Stimulated activated CD4-positive, alpha-beta T cell treated with anti-CD3 and anti-CD28 coated beads, Interleukin-15, amount 100 ng/mL, for 48 hours (primary cell): ENCODE measurements at places on chromosomes 2 and 18.
A peak's percentile ranks its signal among the peaks of the same experiment; 100 is the strongest.

GRCh38 chr18:45056926-45057325 lies 376.2 kb downstream of the SETBP1 start:
- no peak for DNase-seq

GRCh38 chr2:172287190-172287589 lies 140.2 kb upstream of the ITGA6 start:
- no peak for DNase-seq

- DNase-seq: no peak
Measured at GRCh38 chr2:106143495-106144215, 50.4 kb downstream of the UXS1 start.

- DNase-seq: no peak
Measured at GRCh38 chr2:157929871-157930667, 53.9 kb upstream of the ACVR1 start.

DNA sequence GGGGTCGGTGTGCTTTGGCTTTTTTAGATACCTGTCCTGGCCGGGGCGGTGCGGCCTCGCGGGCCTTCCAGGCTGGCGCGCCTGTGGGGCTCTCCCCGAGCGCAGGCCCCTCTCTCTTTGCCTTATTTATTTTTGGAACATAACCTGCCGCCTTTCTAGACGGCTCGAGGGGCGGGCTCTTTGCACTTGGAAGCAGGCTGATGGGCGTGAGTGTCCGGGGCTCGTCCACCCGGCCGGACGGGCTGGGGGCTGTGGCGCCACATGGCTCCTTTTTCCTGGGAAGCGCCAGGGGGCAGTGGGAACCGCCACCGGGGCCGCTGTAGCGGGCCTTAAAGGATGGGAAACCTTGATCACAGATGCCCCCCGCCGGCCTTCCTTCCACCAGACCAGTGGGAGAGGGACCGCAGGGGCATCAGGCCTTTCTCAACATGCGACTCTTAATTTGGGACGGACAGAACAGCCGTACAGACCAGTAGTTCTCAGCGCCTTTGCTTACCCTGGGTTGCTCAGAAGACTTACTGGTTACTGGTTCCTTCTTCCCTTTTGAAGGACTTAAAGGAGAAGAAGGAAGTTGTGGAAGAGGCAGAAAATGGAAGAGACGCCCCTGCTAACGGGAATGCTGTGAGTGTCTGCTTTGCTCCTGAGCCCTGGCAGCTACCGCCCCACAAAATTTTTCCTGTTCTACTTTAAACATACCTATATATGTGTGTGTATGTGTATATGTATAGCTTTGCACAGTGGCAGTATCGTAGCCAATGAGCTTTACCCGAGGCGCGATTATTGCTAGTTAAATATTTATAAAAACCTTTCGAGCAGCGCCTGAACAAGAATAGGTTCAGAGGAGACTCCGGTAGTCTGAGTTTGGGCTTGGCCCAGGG lies 2.7 kb downstream of the PTMA start:
- DNase-seq: no peak

DNA sequence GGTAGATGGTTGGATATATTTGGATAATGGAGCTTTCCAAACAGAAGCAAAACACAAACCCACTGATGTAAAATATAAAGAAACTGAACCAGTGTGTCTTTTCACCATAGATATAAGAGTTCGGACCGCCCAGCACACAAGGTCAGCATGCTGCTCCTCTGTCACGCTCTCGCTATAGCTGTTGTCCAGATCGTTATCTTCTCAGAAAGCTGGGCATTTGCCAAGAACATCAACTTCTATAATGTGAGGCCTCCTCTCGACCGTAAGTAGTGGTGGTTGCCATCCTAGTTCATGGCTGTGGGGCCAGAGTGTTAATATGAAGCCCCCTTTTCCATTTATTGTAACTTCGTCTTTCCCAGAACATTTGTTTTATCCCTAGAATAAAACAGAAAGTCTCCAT lies 125.2 kb upstream of the LYPD6 start:
- no peak for DNase-seq

DNA sequence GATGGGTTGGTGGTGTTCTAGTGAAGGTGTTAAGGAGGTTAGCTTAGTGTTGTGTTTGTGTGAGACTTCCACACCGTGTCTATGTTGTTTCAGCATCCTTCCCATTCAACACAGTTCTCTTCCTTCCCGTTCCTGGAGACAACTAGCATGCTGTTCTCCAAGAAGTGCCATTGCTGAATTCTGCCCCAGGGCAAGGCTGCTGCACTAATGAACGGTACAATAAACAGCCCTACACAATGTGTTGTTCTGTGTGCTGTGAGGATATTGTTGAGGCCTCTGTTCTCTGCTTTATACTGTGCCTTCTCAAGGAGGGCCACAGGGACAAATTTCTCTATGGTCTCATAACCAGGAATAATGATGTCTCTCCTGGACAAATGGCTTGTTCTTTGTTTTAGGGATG lies 39.8 kb upstream of the ZEB2 start:
- DNase-seq: no peak

- DNase-seq: no peak
Measured at GRCh38 chr2:148936857-148937450, 61.9 kb downstream of the KIF5C start.

DNA sequence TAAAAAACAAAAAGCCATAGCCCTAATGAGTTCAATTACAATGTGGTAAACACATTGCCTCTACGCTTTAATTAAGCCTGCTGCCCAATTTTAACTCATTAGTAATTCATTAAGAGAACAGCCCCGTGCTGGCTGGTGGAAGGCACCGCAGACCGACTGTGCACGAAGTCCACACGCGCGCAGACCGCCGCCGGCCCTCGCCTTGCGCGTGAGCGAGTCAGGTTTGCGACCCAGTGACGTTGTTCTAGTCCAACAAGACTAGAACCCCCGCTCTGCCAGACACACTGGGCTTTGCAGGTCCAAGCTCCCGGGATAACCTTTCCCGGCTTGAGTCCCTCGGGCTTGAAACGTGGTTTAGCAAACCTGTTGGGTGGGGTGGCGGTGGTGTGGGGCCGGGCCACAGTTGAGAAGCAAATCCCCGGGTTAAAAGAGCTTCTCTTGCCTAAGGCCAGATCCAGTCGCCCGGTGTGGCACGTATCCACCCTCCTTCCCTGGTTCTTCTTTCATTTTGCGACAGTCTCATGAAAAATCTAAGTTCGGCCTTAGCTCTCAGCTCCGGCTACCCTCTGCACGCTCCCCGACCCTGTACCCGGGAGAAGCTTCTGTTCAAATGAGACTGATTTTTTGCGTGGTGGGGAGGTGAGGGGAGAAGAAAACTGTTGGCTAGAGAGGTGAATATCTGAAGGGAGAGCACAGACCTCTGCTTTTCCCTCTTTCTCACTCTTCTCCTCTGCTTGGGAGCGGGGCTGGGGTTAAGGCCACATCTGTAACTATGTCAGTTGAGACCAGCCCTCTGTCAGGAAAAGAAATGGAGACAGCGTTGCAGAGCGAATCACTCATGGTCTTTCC lies 11.1 kb upstream of the SKOR2 start:
- DNase-seq: no peak

GRCh38 chr2:150188177-150188576 lies 299.3 kb downstream of the RND3 start:
- no peak for DNase-seq

GRCh38 chr2:100513650-100514049 lies 43.4 kb downstream of the NMS start:
- DNase-seq: no peak

DNA sequence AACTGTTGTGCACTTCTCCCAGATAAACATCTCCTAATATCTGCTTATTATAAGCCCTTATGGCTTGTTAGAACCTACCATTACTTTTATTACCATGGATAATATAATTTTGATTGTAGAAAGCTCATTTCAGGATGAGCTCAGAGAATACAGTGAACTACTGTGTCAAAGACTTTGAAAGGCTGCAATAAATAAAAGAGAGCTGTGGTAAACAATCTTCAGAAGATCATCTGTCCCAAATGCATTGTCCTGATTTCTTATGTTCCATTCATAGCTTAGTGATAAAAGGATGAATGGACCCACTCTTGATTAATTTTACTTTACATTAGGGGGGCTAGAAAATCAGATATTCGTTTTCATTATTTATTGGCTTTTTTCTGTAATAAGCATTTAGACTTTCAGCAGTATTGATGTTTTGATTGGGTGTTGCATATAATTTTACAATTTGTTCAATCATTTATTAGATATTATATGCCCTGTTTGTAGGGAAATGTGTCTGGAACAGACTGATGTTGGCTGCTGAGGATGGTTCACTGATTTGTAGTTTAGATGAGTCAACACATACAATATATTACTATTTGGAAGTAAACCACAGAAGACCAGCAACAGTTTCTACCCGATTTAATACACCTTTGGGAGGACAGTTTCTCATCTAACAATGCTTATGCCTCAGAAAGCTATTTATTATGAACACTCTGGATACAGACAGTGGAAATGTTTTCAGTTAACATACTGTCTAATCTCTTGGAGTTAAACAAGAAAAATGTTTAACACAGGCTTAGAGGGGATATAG lies 147.2 kb downstream of the TMEFF2 start:
- no peak for DNase-seq

DNA sequence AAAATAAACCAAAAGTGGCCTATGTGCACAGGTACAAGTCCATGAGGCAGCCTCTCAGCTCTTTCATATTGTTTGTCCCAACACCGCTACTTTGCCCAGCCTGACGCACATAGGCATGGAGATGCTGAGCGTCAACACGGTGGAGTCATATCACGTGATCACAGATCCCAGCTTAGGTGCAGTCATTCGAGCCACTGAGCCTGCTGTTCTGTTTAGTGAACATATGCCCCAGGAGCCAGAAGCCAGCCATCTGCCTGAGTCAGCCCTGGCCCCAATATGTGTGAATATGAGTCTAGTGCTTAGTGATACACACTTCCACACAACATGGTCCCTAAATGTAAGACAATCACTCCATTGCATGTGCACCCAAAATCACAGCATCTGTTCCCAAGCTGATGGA lies 88.2 kb upstream of the LCLAT1 start:
- DNase-seq: no peak

GRCh38 chr2:238145046-238145445 lies 6.6 kb downstream of the KLHL30 start:
- no peak for DNase-seq

GRCh38 chr2:164831887-164832286 lies 9.7 kb downstream of the COBLL1 start:
- DNase-seq: no peak

DNA sequence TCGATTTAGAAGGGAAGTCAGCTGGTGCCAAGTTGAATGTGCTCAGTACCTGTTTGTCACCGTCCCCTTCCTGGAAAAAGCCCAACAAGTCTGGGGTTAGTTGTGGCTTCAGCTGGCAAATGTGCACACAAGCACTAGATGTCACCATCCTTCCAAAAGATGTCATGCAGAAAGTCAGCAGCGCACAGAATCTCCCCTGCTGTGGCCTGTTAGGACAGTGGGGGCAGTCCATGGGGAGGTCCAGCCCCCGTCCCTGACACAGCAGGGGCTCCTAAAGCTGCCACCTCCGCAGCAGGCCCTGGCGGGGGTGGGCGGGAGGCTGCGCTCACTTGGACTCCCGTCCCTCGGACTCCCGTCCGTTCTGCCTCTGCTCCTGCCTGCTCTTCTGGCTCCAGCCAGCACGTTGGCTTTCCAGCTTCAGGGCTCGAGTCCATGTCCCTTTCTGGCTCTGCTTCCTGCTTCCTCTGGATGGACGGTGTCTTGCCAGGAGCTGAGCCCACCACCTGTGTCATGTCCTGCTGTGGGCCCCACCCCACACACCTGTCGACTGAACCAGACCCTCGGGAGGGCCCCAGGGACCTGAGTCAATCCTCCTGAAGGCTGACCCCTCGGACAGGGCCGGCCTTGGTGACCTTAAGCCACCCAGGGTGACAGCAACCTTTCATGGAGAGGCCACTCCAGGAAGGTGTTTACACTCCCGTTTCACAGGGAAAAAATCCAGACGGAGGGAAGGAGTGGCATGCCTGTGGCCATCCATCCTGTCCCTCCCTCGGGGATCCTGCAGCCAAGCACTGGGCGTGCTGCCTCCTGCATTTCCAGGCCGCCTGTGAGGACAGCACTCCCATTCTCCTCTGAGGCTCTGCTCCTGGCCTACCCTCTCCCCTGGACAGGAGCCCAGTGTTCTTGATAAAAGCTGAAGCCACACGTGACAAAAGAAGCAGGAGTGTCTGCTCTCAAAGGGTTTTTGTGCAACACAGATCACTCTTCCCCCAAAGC lies 8.5 kb downstream of the RAB17 start:
- peak; percentile 53 for DNase-seq

GRCh38 chr2:235859651-235860050 lies 308.5 kb downstream of the GBX2 start:
- no peak for DNase-seq

DNA sequence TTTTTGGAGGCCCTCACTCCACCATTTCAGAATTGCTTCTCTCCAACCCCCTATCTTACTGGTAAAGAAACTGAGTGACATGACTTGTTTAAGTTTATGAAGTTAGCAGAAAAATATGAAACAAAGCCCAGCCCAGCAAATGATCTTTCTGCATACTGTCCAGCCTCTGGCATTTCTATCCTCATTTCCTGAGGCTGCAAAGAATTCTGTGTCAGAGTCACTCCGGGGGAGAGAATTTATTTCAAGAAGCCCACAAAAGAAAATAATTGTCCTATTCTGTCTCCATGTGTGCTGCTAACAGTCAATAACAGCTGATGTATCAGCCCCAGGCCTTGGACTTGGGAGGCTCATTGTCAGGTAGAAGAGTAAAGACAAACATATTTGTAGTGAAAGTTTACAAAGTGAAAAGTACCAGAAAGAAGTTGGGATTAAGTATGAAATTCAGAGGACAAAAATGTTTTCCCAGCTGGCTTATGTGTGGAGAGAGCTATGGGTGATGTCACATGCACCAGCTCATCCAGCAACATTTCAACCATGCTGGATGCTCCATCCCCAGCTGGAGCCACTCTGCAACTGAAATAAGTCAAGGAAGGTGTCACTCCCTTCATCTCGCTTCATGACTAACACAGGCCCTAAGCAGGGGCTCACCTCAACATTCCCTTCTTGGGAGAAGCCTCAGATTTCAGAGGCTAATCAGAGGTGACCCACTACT lies 42.3 kb downstream of the TRABD2A start:
- no peak for DNase-seq

GRCh38 chr2:181397331-181397730 lies 59.9 kb upstream of the ITGA4 start:
- DNase-seq: no peak
